Keratinocyte (primary cell): ENCODE measurements at places on chromosomes 2 and 18.

GRCh38 chr2:180625006-180625844 is 355.2 kb upstream of the UBE2E3 start:
- DNase-seq = no peak

DNA sequence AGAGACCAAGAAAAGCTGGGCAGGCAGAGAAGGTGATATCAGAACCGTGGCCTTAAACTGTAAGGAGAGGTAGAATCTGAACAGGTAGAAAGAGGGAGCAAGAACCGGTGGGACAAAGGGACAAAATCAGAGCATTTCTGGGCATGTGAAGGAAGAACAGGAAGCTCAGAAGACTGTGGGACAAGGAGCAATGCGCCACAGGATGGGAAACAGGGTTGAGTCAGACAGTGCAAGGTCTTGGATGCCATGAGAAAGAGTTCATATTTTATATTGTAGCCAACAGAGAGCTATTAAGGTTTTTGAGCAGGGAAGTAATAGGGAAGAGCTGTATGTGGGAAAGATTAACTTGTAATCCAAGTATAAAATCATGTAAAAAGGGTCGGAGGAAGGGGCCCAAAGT is 106.4 kb upstream of the UGP2 start:
- no peak for DNase-seq

DNA sequence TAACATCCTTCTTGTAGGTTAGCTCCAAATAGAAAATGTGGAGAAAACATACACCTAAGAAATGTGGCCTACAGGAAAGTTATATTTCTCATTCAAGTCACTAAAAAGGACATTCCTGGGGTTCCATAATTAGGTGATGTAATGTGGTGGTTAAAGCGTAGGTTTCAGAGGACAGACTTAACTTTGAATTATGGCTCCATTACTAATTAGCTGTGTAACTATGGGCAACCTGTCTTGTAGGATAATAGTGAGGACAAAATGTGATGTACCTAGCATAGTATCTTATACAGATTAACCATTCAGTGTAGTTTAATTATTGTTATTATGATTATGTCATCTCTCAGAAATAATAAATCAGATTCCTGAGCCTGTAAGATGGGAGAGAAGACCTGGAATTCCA is 602.5 kb downstream of the TSN start:
- no peak for DNase-seq

DNA sequence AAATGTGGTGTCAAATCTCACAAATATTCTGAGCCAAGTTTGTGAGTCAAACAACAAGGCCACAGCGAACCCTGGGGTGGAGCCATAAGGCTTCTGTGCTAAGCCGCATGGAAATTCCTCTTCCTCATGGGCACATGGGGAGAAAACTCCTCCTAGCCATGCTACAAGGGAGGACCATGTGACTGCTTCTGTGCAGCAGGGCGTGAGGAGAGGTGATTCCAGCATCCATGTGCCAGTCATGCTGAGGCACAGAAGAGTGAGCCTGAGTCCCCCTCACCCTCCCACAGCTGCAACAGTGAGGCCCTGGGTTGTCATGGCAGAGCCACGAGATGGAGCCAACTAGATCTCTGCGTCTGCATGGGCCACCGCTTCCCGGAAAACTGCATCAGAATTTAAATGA is 488.8 kb upstream of the RAB6C start:
- no peak for DNase-seq

DNA sequence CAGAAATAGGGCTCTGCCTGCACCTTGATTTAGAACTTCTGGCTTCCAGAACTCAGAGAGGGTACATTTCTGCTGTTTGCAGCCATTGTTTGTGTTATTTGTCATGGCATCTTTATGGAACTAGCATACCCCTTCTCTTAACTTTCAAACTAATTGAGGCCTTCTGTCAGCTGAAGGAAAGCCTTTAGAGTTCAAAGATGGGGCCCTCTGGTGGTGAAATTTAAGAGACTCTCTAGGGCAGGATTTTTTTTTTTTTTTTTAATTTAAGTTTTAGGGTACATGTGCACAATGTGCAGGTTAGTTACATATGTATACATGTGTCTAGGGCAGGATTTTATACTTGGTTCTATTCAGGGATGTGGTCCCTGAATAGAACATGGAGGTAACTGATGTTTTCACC is 260.6 kb upstream of the LINC00305 start:
- no peak for DNase-seq

DNA sequence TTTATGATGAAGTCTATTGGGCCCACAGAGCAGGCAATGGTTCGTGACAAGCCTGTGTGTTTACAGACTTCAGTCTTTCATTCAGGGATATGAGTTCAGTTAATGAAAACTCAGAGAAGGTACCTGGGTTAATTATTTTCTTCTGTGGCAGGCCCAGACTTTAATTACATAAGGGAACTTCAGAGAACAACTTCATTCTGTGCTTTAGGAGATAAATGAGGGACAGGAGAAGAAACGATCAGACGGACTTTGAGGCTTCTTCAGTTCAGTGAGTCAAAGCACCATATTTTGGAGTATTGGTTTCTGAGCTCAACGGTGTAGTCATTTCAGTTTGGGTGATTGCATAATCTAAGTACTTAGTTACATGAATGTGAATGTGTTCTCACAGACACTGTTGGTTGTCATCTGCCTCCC is 203.0 kb upstream of the KCNJ3 start:
- no peak for DNase-seq

GRCh38 chr2:233499928-233500327 is 66.7 kb downstream of the USP40 start:
- no peak for DNase-seq

DNA sequence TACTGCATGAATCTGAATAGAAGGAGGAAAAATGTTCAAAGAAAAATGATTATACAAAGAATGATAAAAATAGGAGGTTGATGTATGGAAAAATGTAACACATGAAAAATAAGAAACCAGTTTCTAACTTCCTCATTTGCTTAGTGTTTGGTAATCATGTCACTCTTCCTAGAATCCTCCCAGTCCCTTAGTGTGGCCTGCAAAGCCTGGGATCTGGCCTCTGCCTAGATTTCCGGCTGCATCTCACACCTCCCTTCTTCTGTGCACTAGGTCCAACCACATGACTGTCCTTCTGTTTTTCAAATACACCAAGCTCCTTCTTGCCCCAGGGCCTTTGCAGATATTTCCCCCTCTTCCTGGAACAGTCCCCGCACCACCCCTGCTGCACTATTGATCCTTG is 76.8 kb upstream of the RBMS1 start:
- DNase-seq = no peak

- DNase-seq = no peak
Observed at GRCh38 chr2:61632276-61633169, 94.4 kb upstream of the XPO1 start.

DNA sequence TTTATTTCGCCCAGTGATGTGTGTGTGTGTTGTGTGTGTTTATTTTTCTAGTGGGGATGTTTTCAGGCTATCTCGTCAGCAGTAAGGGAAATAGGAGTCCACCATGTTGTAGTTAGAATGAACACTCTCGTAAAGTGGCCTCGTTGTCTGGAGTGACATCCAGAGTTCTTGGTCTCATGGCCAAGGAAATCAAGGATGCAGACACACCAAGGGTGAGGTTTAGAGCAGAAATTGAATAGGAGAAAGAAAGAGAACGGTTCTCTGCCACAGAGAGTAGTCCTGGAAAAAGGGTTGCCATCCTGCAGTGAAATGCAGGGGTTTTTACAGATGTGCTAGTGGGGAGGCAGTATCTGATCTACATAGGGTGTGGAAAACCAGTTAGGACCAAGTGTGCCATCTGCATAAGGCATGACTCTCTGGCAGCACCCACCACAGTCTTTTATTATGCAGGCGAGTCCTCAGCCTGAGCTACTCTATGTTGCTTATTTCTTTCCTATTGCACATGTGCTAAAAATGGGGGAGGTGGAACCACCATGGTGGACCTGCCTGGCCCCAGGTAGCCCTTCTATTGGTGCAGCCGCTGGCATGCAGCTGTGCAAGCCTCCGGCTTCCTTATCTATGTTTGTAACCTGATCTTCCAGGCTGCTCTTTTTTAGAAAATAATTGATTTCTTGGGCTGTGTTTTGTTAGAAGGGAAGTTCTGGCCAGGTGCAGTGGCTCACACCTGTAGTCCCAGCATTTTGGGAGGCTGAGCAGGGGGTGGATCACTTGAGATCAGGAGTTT is 23.2 kb downstream of the RALB start:
- no peak for DNase-seq

GRCh38 chr2:196604196-196604595 is 35.3 kb upstream of the CCDC150 start:
- DNase-seq = no peak

- DNase-seq = no peak
Observed at GRCh38 chr2:237297421-237298150, 116.4 kb downstream of the COL6A3 start.

DNA sequence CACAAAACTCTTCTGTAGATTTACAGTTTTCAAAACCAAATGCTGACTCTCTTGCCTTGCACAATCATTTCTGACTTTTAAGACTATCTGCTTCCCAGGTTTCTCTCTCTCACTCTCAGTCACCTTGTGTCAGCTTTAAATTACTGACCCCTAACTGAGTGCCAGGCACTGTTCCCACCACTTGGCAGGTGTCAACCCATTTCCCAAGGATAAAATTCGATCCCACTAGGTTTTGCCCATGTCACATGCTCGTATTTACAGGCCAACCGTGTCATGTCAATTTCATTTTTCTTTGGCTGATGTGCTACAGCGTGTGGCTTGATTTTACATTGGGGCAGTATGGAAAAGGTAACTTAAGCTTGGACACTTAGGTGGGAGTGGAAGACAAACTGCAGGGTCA is 26.1 kb upstream of the LMAN1 start:
- DNase-seq = no peak

GRCh38 chr2:217935235-217935879 is 67.4 kb downstream of the TNS1 start:
- DNase-seq = no peak

DNA sequence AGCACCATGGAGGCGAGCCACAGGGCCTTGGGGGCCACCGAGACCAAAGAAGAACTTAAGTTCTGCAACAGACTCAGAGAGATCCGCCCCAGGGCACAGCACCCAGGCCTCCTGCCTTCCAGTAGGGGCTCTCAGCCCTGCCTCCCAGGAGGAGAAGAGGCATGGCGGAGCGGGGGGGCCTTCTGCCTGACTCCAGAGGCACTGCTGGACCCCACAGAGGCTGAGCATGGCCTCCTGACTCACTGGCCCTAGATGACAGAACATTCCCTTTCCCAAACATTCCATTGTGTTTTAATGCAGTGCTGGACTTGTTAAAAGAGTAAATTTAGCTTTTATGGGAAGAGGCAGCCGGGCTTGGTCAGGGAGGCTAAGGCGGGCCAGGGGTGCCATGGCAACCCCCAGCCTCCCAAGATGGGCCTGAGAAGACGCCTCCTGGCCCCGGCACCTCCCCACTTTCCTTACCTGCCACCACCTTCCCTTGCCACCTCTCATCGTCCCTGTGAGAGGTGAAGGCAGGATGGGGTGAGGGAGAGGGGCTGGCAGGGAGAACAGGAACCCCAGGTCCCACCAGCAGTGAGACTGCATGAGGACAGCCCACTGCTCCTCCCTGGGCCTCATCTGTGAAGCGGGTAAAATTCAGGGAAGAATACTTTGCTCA is 65.4 kb downstream of the SMAD7 start:
- DNase-seq = no peak

DNA sequence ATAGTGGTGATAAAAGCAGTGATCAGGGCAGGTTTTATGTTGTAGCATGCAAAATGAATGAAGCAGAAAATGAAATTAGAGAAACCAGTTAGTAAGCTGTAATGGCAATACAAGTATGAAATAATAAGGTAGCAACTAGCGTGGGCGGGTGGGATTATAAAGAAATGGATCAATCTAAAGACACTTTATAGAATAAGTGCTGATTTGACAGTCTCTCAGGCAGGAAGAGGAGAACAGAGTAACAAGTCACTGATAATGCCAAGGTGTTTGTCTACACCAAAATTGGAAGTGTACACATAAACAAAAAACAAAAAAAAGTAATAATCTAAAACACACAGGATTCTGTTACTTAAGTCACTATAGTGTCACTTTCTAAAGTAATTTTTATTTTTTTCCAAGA is 51.0 kb upstream of the PCBP1 start:
- no peak for DNase-seq

- no peak for DNase-seq
Observed at GRCh38 chr18:9400197-9400596, 65.6 kb downstream of the TWSG1 start.
